ENCODE measurements at places on chromosomes 3 and 15. TPM values are rescaled to one million over a fixed set of nuclear protein-coding genes. Genes with fewer than 3 reads are reported as not detected.
A peak's percentile ranks its signal among the peaks of the same experiment; 100 is the strongest.

GRCh38 chr15:65856821-65857455 is 12.4 kb upstream of the RAB11A start:
- H3K27ac ChIP-seq: no peak overlapping the region
- no peaks in the 10 kb centered on the region for H3K27me3 ChIP-seq
- peak; percentile 83 for DNase-seq
- H3K36me3 ChIP-seq: no peaks in the 10 kb centered on the region

MAPK6 gene
- 19.8 TPM for total RNA-seq

GRCh38 chr3:100993309-100993708 is at the start of gene ABI3BP:
Gene ABI3BP, minus strand, starts transcription at chr3:100993421. Its CDS starts 37 bp downstream, at chr3:100993384.
- no peak within 1 kb of the TSS for H3K4me3 ChIP-seq
- no peaks in the 10 kb centered on the region for H3K36me3 ChIP-seq
- H3K27me3 ChIP-seq: peaks cover 3% of the 10 kb centered on the region
- peaks cover 3% of the 10 kb centered on the region for H3K4me1 ChIP-seq

DNA sequence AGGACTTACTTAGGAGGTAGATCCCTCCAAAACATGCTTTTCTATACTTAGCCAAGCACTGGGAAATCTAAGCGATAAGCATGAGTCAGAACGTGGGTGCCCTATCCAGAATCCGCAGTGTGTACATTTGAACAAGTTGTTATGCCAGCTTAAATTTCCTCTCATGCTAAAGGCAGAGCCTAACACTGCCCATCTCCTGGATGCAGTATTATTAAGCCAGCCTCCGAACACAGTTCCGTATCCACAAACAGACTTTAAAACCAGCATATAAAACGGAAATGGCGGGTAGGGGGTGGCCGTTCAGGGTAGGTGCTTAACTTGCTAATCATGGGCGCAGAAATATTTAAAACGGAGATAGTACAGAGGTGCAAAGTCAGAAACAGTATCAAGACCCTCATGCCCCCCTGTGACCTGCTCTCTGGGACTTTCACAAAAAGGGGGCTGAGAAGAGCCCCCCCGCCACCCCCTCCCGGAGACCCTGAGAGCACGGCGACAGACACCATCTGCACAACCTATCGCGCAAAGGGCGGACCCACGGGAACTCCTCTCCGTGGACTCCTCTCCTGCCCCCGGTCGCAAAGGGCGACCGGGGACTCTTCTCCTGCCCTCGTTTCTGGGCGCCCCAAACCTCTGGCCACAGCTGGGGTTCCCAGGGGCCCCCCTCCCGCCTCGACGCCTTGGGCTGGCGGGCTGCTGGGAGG is 889 bp upstream of the LRRIQ4 start:
- no peaks in the 10 kb centered on the region for H3K27me3 ChIP-seq
- H3K4me1 ChIP-seq: peaks cover 18% of the 10 kb centered on the region
- peaks cover 6% of the 10 kb centered on the region for H3K36me3 ChIP-seq
- peak overlapping the region; percentile 88 for H3K4me3 ChIP-seq
- peak overlapping the region; percentile 68 for H3K27ac ChIP-seq

- DNase-seq: no peak
- H3K27me3 ChIP-seq: peaks cover 5% of the 10 kb centered on the region
- H3K4me3 ChIP-seq: no peak overlapping the region
- H3K27ac ChIP-seq: no peak overlapping the region
- H3K36me3 ChIP-seq: no peaks in the 10 kb centered on the region
Observed at GRCh38 chr3:535566-536416, 339.2 kb downstream of the CHL1 start.

MINAR1 gene
- 0.41 TPM for total RNA-seq

GRCh38 chr3:24242012-24242698 is 252.5 kb downstream of the THRB start:
- H3K27ac ChIP-seq: no peak overlapping the region
- H3K4me1 ChIP-seq: no peaks in the 10 kb centered on the region
- no peaks in the 10 kb centered on the region for H3K36me3 ChIP-seq
- no peak overlapping the region for H3K4me3 ChIP-seq

GRCh38 chr3:877001-877400 is 215.8 kb upstream of the CNTN6 start:
- no peaks in the 10 kb centered on the region for H3K36me3 ChIP-seq
- no peak for DNase-seq
- no peak overlapping the region for H3K4me3 ChIP-seq

IDH3A gene
- 52.2 TPM for total RNA-seq

ANKRD63 gene
- total RNA-seq: not detected

SLC26A6 gene
- 30.6 TPM for total RNA-seq

CA12 gene
- not detected for total RNA-seq

ARHGEF26 gene
- total RNA-seq: 0.22 TPM

DPPA2 gene
- not detected for total RNA-seq

GOLGA8T gene
- not detected for total RNA-seq

DNA sequence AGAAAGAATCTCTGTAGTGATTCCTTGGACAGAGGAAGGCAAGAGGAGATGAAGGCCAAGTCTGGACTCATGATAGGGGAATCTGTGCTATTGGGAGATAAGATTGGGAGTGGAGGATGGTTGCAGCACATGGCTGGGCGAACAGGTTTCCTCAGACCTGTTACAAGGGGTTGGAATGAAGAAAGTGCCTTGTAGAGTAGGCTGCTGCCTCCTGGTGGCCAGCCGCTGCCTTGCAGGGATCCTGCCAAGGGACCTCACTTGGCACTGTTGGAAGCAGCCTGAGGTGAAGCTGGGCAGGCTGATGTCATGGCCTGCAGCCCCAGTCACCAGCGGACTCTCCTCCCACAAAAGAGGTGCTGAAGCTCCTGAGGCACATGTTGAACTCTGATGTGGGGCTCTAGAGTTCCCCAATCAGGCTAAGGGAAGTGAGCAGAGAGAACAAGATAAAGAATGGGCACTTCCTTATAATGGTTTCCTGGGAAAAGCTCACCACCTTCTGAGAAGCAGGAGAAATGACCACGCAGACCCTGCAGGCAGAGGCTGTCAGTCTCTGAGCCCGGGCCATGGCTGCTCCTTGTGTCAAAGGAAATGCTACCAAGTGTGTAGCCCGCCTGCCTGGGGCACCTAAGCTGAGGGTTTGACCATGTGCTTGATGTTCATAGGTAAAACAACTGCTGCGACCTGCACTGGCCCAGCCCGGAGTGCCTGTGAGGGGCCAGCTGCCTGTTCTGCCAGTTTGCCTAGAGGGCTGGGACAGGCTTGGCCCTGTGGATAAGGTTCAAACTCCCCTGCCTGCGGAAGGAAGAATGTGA is 1.6 kb upstream of the TEX264 start:
- H3K27ac ChIP-seq: peak overlapping the region; percentile 92
- DNase-seq: peak; percentile 74
- peak overlapping the region; percentile 69 for H3K4me3 ChIP-seq
- no peaks in the 10 kb centered on the region for H3K27me3 ChIP-seq

GRCh38 chr3:99877031-99877579 is 59.4 kb downstream of the CMSS1 start:
- no peaks in the 10 kb centered on the region for H3K4me1 ChIP-seq
- no peaks in the 10 kb centered on the region for H3K36me3 ChIP-seq
- H3K27ac ChIP-seq: no peak overlapping the region
- H3K27me3 ChIP-seq: no peaks in the 10 kb centered on the region
- H3K4me3 ChIP-seq: no peak overlapping the region

DNA sequence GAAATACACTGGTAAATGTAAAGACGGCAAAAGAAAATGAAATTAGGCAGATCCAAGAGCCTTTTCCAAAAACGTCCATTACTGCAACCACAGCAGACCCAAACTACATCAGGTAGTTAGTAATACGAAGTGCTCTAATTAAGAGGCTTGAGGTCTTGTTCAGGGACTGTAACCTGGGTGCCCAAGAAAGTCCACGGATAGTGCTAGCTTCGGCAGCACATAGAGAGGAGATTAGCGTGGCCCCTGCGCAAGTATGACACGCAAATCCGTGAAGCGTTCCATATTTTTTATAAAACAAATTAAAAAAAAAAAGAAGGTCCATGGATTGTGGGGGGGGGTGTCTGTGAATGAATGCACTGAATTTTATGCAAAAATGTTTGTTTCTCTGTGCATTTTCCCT is 1.4 kb downstream of the COPB2 start:
- peak overlapping the region; percentile 63 for H3K27ac ChIP-seq
- H3K27me3 ChIP-seq: no peaks in the 10 kb centered on the region
- no peak for DNase-seq
- no peaks in the 10 kb centered on the region for H3K36me3 ChIP-seq
- peak overlapping the region; percentile 76 for H3K4me3 ChIP-seq

IL1RAP gene
- total RNA-seq: 11.3 TPM

DNA sequence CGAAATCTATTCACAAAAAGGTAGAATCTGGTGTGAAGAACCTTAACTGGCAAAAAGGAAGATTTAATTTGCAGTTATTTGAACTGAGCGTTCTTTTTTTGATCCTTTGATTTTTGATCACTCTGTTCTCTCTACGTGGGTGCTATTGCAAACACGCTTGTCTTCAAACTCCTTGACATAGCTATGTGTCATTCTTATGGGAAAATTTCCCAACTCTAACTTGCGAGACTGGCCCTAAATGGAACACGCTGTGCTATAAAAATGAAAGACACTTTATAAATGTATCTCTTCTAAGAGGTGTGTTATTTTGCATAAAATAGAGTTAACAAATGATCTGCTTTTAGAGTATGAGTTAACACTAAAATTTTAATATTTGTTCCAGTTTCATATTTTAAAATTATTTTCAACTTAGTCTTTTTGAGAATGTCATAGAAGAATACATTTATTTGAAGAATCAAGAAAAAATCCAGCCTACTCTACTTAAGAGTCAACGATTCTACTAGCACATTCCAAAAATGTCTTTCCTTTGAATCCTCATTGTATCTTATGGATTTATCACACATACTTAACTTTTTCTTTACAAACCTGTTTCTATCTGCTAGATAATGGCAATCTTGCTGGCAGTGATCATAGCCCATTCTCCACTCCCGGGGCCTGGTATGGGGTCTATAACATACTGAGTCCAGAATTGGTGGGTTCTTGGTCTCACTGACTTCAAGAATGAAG is 610.0 kb upstream of the TBL1XR1 start:
- no peak overlapping the region for H3K27ac ChIP-seq
- peaks cover 2% of the 10 kb centered on the region for H3K4me1 ChIP-seq
- H3K4me3 ChIP-seq: no peak overlapping the region
- no peaks in the 10 kb centered on the region for H3K36me3 ChIP-seq
- no peak for DNase-seq

FAM107A gene
- not detected for total RNA-seq

DNA sequence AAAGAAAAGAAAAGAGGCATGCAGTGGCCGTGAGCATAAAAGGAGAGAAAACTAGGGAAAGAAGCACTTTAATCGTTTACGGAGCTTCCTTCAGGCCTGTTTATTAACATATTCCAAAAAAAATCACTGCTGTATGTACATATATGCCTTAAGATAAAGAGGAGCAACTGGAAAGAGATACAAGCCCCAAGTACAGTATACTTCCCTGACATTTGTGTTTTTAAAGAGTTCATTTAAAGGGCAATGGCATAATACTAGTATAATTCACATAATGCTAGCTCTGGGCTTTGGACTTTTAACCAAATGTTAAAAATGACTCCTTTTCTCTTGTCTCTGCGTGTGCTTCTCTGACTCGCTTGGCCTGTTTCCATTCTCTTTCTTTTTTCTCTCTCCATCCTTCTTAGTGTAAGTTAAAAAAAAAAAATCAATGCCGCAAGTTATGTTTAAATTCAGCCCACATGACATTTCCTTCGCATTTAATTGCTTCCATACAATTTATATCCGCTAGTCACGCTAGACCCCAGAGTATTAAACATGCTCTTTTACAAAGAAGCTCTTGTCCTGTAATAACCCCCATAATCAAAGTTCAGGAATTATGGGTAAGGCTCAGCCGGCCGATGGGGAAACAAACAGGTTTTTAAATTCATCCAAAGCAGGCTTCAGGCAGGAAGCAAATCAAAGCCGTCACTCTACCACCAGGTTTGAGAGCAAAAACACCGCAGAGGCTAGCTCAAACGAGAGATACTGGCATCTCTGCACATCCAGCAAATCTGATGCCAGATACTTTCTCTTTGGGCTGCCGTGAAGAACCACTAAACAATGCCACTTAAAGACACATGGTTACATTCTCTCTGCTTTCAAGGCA is 19.4 kb downstream of the WWTR1 start:
- no peak overlapping the region for H3K4me3 ChIP-seq
- H3K27me3 ChIP-seq: peaks cover 33% of the 10 kb centered on the region
- no peaks in the 10 kb centered on the region for H3K4me1 ChIP-seq
- no peak overlapping the region for H3K27ac ChIP-seq
- DNase-seq: no peak
- H3K36me3 ChIP-seq: no peaks in the 10 kb centered on the region

GRCh38 chr3:71977525-71977924 is 192.6 kb upstream of the PROK2 start:
- DNase-seq: no peak
- H3K4me1 ChIP-seq: no peaks in the 10 kb centered on the region
- H3K27me3 ChIP-seq: peaks cover 2% of the 10 kb centered on the region
- no peak overlapping the region for H3K27ac ChIP-seq
- H3K4me3 ChIP-seq: no peak overlapping the region

PAQR5 gene
- not detected for total RNA-seq

GRCh38 chr3:102129760-102130608 is 280.7 kb downstream of the NFKBIZ start:
- H3K4me3 ChIP-seq: no peak overlapping the region
- H3K27me3 ChIP-seq: no peaks in the 10 kb centered on the region
- DNase-seq: no peak
- H3K36me3 ChIP-seq: no peaks in the 10 kb centered on the region
- H3K27ac ChIP-seq: peak overlapping the region; percentile 48

- no peaks in the 10 kb centered on the region for H3K36me3 ChIP-seq
- peaks cover 4% of the 10 kb centered on the region for H3K4me1 ChIP-seq
- DNase-seq: no peak
- no peak overlapping the region for H3K27ac ChIP-seq
Observed at GRCh38 chr3:69766638-69767037, 27.4 kb downstream of the MITF start.

SLC24A5 gene
- total RNA-seq: not detected

- H3K4me1 ChIP-seq: no peaks in the 10 kb centered on the region
- DNase-seq: no peak
- no peaks in the 10 kb centered on the region for H3K36me3 ChIP-seq
- no peak overlapping the region for H3K4me3 ChIP-seq
Observed at GRCh38 chr3:127848131-127849129, 26.1 kb upstream of the MGLL start.

IQCF5 gene
- total RNA-seq: not detected

DNA sequence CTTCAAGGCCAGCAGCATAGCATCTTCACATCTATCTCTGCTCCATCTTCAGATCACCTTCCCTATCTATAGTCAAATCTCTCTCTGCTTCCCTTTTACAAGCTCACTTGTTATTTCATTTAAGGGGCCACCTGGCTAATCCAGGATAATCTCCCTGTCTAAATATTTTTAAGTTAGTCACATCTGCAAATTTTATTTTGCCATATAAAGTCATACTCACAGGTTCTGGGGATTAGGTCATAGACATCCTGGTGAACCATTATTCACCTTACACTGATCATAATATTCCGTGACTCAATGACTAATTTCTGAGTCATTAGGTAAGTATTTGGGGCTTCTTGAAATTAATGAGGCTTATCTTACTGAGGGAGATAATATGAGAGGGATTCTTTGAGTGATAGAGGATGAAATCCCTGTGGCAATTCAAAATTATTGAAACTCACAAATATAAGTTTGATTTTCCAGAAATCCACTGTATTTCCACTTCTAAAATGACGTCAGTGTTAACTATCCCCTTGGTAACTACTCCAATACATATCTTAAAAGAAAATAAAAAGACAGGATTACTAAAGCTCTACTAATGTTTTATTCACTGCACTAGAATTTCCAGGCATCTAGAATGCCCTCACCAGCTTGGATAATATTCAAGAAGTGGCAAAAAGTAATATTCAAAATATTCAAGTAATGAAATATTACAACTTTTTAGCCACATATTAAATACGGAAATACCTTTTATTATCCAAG is 93.7 kb upstream of the RBMS3 start:
- H3K27ac ChIP-seq: no peak overlapping the region
- no peaks in the 10 kb centered on the region for H3K27me3 ChIP-seq
- DNase-seq: no peak
- no peak overlapping the region for H3K4me3 ChIP-seq
- H3K4me1 ChIP-seq: no peaks in the 10 kb centered on the region
- no peaks in the 10 kb centered on the region for H3K36me3 ChIP-seq

ZNF445 gene
- 32.2 TPM for total RNA-seq

Data from naive thymus-derived CD8-positive, alpha-beta T cell (primary cell).